Muscle of leg (tissue), 16 donors: ENCODE measurements at places on chromosomes 16 and 17. TPM values are rescaled to one million over a fixed set of nuclear protein-coding genes. Genes with fewer than 3 reads are reported as not detected.

Gene TBC1D3K
- polyA plus RNA-seq, result not detected

Gene ASPHD1
- polyA plus RNA-seq, result 0.36 TPM

Gene ASPA
- polyA plus RNA-seq, result 3.6 TPM

DNA sequence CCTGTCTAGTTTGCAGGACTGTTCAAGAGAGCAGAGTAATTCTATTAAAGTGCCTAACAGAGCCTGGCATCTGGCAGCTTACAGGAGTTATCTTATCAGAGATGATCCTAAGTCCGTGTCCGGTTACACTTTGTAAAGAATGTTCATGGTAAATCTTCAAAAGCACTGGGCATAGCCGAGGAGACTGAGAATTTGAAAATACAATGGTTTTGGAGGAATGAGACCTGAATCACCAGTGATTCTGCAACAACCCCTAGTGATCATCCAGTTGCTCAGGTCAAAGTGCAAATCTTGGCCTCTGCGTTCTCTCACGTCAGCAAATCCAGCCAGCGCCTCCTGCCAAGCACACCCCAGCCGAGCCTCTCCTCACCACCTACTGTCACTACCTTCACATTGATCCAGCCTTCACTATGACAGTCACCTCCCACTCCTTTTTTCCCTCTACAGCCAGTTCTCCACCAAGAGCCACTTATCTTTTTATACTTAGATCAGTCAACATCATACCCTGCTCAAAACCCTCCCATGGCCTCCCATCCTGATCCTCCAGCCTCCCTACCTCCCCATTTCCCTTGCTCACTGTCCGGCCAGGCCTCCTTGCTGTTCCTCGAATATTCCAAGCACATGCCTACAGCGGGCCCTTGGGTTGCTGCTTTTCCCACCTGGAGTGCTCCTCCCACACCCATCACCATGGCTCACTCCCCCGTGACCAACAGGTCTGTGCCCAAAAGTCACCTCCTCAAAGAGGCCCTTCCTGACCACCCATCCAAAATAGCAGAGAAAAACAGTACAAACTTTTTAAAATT, 57.4 kb upstream of the ERN1 start:
- no peak for DNase-seq

- peak; percentile 61 for DNase-seq
Observed at GRCh38 chr16:48323783-48324775, 61.1 kb downstream of the SIAH1 start.

DNA sequence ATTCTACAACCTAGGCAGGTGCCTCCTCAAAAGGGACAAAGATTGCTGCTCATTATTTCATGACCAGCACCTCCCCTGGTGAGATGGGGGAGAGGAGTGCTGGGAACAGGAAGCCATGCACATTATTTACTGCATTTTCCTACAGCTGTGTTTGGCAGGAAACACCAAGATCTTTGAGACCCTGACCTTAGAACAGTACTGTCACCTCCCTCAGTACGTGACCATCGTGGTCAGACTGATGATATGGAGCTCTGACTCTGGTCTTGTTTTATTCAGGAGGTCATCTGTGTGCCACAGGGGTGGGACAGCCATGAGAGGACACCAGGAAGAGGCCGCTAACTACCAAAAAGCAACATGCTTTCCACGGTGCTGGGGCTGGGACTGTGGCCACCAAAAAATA, 37.4 kb downstream of the USP22 start:
- DNase-seq, result no peak

GRCh38 chr16:28924399-28924761, 658 bp downstream of the RABEP2 start:
- no peak for DNase-seq

GRCh38 chr17:54784305-54784704, 116.3 kb upstream of the TOM1L1 start:
- DNase-seq, result no peak

GRCh38 chr16:21597561-21598030, 1.8 kb upstream of the METTL9 start:
- no peak for DNase-seq

DNA sequence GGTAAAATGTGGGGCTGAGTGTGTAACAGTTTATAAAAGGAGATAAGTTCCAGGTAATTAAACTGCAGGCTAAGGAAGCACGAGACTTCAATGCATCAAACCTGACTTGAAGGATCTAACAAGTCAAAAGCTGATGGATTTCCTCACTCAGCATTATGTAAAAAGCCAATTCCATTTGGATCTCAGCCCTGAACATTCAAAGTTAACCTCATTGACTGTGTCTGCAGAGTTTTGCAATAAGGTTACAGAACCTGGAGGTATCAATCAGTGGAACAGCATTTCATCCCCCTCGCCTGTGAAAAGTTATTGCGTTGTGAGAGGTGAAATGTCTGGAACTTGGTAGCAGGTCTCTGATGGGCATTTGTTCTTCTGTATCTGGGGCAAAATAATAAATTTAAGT, 317.8 kb downstream of the GRIN2A start:
- DNase-seq, result no peak

DNA sequence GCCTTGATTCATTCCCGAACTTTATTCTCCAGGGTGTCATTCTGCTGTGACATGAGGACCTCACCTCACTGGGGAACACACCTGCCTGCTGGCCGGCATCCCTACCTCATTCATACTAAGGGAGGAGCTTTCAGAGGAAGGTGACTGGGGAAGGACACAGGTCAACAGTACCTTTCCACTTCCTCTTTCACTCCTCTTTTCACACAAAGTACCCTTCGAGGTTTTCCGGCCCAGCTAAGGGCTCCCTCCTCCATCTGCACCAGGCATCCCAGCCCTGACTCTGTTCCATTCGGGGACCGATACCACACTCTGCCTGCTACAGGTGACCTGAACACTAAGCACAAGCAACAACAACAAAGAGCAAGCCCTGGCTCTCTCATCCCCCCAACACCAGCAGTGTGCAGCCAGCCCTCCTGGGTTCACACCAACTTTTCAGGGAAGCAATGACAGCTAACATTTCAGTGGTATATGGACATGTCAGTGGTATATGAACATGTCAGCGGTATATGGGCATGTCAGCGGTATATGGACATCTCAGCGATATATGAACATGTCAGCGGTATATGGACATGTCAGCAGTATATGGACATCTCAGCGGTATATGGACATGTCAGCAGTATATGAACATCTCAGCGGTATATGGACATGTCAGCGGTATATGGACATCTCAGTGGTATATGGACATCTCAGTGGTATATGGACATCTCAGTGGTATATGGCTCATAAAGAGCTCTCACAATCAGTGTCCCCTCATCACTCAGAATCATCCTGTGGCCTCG, 16.0 kb downstream of the TRIM25 start:
- DNase-seq, result no peak

DNA sequence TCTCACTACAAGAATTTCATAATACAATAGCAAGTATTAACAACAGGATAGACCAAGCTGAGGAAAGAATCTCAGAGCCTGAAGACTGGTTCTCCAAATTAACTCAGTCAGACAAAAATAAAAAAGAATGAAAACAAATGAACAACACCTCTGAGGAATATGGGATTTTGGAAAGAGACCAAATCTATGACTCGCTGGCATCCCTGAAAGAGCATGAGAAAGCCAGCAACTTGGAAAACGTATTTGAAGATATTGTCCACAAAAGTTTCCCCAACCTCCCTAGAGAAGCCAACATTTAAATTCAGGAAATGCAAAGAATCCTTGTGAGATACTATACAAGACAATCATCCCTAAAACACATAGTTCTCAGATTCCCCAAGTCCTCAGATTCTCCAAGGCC, 20.9 kb downstream of the NLRP1 start:
- no peak for DNase-seq

GRCh38 chr17:34820922-34821321, 140.3 kb downstream of the CCT6B start:
- DNase-seq, result no peak

DNA sequence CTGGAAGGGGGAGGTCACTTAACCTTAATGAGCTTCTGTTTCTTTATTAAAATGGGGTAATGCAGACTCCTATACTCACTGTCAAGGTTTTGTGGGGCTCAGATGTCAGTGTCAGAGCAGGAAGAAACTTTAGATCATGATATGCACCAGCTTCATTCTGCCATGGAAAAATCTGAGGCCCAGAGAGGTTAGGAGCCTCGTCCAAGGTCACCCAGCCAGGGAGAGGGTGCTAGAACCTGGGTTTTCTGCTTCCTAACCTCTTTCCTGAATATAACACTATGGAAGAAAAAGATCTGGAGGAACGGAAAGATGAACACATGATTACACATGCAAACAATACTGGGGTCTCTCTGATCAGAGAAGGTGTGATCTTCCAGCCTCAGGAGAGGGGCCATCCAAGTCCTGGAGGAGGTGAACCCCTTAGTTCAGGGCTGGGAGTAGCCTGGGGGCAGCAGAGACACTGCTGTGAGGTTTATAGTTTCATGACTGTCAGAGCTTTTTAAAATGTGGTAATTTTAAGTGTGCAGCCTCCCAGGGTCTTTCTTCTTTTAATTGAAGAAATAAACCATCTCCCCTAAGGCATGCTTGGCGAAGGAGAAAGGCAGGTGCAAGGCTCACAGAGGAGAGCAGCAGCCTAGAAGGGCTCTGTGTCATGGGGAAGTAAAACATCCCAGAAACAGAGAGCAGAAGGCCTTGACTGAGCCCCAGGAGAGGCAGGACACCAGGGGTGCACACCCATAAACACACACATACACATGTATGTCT, 10.2 kb upstream of the MEOX1 start:
- DNase-seq, result no peak
